ENCODE measurements at places on chromosomes 2 and 18.

DNA sequence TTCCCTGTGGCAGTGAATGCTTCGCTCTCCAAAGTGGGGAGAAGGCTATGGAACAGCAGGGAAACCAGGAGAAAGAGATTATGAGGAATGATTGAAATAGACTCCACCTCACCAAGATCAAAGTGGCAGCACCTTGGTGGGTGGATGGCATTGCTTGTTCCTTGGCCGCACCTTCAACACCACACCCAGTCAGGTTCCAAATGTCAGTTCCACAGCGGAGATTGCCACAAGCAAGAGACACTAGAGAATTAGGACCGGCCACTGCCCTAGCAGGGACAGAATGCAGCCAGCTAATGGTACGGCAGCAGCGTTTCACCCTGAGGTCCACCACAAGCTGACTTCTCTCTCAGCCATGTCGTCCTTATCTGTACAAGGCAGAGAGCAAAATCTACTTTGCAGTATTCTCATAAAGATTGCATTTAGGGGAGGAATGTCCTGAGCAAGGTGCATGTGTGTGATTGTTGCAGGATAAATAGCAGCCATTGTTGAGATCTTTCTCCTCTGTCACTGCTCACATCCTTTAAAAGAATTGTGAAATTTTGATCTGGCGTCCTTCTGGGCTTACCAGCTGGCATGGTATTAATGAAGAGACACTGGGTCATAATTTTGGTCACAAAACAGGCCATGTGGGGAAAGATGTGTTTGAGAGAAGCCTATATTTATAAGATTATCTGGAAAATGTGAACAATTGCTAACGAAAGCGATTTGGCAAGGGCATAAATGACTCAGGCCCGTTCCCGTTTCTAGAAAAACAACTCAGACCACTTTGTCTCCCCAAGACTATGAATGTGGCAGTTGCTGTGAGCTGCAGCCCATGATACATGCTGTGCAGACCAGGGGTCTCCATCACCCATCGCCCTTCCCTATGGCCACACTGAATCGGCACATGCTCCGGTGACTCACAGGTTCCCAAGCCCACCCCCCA is 228.6 kb upstream of the ID2 start:
- no peak for DNase-seq

DNA sequence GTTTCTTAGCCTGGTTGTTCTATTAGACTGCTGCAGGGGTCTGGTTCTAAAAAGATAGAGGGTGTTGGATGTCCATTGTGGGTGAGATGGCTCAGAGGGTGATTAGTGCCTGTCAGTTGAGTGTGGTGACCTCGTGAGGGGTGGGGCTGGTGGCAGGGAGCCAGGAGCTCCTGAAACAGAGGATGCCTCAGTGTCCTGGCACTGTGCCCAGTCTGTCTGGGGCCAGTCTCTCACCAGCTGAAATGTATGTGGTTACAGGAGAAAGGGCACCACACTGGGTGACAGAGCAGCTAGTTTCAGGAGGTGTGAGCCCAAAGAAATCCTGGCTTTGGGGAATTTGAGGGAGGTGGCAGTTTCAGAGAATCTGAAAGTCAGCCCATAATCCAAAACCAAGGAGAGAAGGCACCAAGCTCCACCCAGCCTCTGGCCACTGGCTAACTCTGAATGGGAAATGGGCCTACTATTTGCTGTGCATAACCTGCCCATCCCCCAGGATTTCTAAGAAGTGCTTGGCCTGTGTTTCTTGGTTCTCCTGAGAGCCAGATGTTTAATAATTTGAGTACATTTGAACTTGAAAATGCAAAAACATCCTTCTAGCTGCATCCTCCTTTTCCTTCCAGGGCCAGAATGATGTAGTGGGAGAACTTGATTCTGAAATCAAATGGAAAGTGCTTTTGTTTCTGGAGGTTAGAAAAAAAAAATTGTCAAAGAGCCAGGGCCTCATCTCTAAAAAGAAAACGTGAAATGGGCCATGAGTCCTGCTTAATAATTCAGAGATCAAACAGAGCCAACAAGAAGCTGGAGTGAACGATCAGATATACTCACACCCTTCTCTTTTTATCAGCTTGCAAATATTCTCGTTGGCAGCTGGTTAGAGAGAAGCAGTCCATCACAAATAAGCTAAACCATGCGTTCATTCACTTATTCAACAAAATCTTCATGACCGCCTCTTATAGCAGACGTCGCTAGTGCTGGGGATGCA is 92.3 kb downstream of the B3GNT2 start:
- no peak for DNase-seq

DNA sequence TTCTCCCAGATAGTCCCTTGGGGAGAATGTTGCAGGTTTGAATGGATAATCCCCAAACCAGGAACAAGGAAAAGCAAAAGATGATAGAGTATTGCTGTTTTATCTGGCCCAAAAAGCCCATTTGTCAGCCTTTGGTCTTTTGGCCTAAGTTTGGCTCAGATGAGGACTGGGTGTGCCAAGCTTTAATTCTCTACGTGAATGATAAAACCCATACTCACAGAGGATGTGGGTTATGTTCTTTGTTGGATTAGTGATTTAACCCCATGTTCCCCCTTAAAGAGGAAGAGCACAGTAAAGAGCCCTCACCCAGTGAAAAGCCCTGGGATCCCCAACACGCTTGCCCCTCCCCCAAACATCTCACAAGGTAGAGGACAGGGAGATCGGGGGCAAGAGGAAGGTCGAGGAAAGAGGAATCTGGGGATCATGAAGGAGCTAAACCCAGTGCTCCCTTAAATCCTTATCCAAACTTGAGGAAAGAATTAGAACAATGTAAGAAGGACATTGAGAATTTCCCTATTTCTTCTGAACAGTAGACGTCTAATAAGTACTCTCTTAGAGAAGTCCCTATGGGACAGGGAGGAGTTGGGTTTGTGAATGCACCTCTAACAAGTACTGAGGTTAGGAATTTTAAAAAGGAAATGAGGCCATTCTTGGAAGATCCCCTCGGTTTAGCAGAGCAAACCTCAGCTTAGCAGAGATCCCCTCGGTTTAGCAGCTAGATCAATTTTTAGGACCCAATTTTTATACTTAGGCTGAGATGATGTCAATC is 105.0 kb downstream of the HIBCH start:
- DNase-seq: no peak

DNA sequence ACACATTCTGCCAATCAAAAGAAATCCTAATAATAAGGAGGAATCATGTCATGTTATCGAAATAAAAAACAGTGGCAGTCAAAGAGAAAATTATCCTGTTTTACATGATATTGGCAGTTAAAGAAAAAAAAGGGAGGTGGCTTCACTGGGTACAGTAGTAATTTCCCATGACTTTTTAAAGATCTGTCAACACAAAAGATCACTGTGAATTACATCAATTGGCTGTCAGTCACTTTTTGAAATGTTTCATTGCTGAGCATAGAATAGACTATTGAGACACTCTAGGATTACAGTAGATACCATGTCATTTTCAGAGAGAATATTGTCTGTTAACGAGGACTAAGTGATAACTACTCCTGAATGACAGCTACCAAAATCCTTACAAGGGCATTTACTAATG is 335.7 kb upstream of the CYP26B1 start:
- no peak for DNase-seq

GRCh38 chr18:74715306-74715705 is 117.6 kb downstream of the ZNF407 start:
- DNase-seq: no peak

DNA sequence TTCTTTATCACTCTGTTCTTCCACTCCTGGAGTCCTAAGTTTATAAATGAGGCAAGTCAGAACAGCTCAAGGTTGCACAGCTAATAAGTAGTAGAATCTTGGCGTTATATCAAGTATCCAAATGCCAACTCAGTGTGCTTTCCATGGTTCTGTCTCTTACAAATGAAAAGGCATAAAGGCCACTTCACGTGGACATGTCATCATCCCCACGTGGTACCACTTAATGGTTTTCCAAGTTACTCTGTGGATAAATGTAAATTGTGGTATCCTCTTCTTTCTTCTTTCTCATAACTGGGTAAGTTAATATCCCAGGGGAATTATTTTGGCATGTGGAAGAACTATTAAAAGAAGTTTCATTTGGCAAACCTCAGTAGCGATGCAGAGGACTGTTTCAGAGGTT is 131.5 kb upstream of the L3MBTL4 start:
- DNase-seq: no peak

- no peak for DNase-seq
Measured at GRCh38 chr2:205563646-205564045, 118.7 kb upstream of the NRP2 start.

DNA sequence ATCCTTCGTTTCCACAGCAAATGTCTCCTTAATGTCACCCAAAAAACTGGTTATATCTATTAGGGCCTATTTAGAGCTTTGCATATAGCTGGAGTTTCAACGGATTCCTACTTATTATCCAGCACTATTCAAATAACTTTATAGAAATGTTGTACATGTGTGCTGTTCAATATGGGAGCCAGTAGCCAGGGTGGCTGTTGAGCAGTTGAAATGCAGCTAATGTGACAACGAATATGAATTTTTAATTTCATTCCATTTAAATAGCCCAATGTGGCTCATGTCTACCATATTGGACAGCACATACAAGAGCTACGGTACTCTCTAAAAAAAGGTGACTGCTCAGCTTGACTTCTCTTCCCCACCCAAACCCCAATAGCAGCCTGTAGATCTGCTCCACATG is 2.4 kb downstream of the APOB start:
- no peak for DNase-seq

DNA sequence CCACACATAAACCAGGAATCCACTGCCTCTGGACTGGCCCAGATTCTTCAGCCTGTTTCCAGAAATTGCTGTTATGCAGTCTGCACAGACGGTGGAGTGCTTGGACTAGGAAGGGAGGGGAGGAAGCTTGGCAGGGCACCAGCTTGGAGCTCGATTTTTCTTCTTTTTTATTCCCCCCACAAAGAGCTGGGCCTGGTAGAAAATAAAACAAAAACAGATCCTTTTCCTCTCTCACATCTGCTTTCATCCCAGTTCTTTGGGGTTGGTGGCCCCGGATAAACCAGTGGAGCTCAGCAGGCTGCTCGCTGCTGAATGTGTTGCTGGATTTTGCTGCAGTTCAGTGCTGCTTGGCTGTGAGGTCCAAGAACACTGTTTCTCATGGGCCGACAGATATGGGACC is 16.0 kb downstream of the LRRTM1 start:
- no peak for DNase-seq

DNA sequence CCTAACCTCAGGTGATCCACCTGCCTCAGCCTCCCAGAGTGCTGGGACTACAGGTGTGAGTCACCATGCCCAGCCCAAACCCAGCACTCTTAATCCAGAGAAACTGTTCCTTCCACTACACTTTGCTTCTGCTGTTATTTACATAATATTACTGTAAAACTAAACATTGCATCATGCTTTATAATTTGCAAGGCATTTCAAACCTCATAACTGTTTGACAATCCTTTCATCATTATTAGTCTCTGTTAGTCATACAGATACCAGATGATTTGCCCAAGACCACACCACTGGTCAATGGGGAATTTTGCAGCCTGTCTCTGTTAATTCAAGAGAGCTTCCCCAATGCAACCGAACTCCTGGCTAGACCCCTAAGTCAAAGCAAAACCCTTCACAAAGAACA is 338.3 kb downstream of the ALK start:
- no peak for DNase-seq

DNA sequence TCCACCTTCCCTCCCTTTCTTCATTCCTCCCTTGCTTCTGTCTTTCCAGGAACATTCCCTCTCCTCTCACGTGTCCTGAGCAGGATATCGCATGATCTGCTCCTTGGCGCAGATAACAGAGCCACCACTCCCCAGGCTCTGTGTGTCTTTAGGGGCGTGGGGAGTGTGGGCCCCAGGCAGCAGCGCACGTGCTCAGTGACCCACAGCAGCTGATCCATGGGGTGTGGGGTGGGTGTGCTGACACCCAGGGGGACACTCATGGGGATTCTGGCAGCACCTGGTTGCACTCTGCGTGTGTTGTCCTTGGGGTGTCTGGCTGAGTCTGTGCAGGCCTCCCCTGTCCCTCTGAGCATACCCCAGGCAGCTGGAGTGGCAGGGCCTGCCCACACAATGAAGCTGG is 9.9 kb upstream of the FOSL2 start:
- no peak for DNase-seq

DNA sequence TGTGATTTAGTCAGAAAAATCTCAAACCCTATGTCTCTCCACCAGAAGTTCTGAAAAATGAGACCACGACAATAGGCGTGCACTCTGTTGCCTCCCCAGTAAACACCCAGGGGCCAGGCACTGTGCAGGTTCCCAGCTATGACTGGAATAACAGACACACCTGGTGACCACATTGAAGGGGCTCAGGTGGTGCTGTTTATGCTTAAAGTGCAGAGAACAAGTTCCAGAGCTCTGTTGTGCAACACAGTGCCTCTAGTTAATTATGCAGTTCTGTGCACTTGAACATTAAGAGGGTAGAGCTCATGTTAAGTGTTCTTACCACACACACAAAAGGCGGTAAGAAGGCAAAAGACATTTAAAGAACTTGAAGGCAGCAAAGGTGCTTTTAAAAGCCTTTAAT is 52.6 kb upstream of the AFF3 start:
- no peak for DNase-seq

- no peak for DNase-seq
Measured at GRCh38 chr2:230053753-230054478, 14.8 kb downstream of the SLC16A14 start.

DNA sequence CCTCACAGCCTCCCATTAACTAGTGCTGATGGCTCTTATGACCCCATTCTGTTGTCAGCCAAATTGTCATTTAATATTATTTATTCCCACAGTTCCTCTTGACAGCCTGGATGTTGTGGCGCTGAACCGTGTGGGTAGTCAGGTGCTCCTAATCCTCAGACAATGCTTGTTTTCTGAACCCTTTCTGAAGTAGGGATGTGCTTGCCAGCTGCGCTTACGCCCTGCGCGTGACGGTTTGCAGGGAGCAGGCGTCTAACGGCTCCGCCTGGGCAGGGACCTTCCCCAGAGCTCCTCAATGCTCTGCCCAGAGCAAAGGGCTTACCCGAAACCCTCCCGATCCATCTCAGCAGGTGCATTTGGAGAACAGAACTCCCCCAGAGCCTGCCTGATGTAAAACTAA is 358.2 kb upstream of the MYT1L start:
- DNase-seq: no peak

DNA sequence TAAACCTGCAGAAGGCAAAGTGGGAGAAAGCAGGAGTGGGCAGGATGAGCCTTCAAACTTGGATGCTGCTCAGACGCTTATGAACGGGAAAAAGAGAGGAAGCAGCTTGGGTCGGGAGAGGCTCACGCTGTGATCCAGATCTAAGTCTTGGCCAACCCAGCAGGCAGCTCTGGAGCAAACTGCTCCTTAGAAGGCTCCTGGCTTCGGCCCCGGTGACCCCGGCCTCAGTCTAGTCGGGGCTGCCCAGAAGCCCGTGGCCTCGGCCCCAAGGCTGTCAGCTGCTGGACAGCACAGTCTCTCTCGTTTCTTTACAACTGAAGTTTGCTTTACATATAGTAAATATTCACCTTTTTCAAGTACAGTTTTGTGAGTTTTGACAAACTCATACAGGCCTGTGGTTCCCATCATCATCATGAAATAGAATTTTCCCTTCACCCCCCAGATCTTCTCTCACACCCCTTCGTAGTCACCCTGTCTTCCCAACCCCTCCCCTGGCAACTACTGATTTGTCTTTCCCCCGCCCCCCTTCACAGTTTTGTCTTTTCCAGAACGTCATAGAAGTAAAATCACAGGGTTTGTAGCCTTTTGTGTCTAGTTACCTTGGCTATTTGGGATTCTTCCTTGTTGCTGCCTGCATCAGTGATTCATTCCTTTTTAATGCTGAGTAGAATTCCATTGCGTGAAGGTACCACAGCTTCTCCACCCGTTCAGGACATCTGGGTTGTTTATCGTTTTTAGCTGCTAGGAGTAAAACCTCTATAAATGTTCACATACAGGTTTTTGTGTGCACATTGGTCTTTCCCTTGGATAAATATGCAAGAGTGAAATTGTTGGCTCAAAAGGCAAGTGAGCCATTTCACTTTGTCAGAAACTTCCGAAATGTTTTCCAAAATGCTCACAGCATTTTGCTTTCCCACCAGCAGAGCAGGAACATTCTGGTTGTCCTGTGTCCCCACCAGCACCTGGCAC is 35.1 kb downstream of the MYO7B start:
- DNase-seq: peak; percentile 2

Data from B cell (primary cell).